ENCODE measurements at places on chromosomes 3 and 15. TPM values are rescaled to one million over a fixed set of nuclear protein-coding genes. Genes with fewer than 3 reads are reported as not detected.

CX3CR1 gene
- total RNA-seq: 0.37 TPM

DNA sequence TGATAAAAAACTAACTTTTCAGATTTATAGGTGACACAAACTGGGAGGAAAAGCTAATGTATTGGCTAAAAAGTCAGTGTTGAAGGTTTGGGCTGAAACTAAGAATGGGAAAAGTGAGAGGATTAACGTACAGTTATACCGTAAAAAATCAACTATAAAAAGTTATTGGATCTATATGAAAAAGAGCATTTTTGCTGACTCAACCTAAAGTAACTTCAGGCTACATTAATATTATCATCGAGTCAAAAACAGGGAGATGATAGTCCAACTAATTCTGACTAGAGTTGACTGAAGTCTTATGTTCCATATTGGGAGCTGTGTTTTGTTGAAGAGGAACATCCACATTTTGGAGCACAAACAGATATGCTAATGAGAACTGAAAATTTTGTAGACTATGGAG is 19.9 kb downstream of the ZNF654 start:
- DNase-seq: no peak

DNA sequence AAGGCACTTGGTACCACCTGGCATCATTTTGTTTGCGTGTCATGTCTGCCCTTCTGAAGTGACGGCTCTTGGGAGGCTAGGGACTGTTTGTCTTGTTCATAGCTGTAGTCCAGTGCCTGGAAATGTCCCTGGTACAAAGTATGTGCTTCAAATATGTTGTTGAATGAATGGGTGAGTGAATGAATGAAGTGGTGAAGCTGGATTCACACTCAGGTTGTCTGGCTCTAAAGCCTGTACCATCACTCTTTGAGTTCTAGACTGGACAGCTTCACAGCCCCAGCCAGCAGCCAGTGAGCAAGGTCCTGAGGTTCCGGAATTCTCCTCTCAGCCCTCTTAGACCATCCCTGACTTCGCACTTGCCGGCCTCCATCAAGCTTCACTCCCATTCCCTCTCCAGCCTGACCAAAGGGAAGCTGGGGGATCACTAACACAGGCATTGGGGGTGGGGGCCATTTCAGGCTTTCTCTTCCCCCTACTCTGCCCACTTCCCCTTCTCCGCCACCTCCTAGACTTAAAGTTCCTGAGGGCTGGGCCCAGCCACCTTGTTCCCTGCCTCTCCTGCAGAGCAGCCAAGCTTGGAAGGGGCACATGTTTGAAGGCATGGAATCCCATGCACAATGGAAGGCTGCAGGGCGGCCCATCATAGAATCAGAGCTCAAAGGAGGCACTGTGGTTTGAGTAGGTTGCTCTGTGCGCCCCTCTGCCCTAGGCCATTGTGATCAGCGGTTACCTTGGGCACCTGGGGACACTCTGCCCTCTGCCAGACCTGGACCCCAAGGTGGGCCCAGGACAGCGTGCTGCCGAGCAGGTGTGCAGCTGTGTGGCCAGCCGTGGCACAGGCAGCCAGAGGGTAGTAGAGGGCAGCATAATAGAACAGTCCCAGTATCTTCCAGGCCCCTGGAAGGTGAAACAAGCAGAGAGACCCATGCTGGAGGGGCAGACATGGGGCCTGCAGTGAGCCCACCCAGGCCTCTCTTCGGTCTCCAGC is 7.7 kb downstream of the STRA6 start:
- DNase-seq: no peak

DNA sequence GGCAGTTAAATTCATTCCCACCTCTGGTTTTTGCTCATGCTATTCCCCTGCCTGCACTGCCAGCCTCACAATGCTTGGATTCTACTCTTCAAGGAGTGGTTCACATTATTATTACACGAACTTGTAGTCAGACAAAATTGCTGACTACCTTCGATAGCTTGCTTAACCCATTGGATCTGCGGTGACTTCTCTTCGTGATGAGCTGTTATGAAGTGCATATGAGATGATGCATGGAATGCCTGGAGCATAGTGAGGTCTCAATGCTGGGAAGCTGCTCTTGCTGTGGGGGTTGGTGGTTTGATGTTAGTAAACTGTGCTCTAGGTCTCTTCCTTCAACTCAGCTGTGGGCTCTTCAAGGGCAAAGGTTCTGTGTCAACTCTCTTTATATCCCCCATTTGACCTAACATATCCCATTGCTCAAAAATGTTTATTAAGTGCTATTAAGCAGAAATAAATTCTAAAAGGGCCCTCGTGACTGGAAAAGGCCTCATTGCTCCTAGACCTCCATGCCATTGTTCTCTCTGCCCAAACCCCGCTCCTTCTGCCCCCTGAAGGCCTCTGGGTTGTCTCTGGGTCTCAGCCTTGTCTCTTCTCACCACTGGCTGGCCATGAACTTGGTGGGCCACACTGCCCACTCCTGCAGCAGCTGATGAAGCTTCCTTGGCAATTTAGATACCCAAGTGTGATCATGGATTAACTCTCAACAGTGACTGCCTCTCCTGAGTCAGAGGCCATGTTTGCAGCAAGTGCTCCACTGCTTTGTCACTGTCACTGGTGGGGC is 4.5 kb upstream of the SLCO2A1 start:
- no peak for DNase-seq

GRCh38 chr3:16419640-16420241 is 93.8 kb downstream of the RFTN1 start:
- no peak for DNase-seq
